ENCODE measurements at places on chromosomes 12 and 14. TPM values are rescaled to one million over a fixed set of nuclear protein-coding genes. Genes with fewer than 3 reads are reported as not detected.

Gene SLC5A8
- 0.07 TPM for total RNA-seq

DNA sequence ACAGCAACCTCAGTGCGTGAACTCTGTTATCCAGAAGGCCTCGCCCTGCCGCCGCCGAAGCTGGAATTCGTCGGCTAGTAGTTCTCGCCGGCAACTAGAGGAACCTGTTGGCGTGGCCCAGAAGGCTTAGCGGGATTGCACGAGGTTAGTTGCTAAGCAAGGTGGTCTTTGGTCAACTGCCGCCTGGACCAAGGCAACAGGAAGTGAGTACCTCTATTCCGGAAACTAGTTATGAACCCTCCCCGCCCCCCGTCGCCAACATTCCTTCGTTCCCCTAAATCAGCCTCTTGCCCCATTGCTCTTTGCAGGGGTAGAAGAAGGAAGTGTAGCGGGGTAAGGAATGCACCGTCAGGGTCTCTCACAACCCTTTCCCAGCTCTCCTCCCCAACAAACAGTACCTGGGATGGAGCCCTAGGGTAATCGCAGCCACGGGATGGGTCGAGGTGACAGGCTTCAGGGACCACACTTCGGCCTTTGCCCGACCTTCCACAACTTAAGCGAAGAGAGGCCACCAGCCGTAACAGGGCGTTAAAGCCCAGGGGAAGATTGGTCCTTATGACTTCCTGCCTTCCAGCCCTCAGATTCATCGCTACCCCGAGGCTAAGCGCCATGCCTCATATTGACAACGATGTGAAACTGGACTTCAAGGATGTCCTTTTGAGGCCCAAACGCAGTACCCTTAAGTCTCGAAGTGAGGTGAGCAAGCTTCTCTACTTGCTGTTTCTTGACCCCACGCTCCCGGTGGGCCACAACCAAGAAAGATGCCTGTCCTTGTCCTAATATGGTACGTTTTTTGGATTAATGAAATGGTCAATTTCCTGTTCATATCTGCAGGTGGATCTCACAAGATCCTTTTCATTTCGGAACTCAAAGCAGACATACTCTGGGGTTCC is at the start of gene GMPR2:
Gene GMPR2 (plus strand): TSS at position 285 of the 893 bp plus-strand sequence. CDS start 325 bp downstream, at position 610.
- DNase-seq: no peak

- DNase-seq: no peak
These were observed 19.3 kb upstream of the TFCP2 start for GRCh38 chr12:51192284-51192671.

Gene TAS2R30
- total RNA-seq: 1.7 TPM

GRCh38 chr14:92768795-92769194 is 20.4 kb upstream of the LGMN start:
- no peak for DNase-seq
